ENCODE measurements at places on chromosomes 2 and 18.
A peak's percentile ranks its signal among the peaks of the same experiment; 100 is the strongest.

- no peak for DNase-seq
Observed at GRCh38 chr2:80737047-80737446, 432.5 kb upstream of the LRRTM1 start.

- DNase-seq = peak; percentile 48
Observed at GRCh38 chr18:79394534-79395307, 1.0 kb upstream of the NFATC1 start.

GRCh38 chr2:66236816-66237802, 197.8 kb upstream of the MEIS1 start:
- no peak for DNase-seq

DNA sequence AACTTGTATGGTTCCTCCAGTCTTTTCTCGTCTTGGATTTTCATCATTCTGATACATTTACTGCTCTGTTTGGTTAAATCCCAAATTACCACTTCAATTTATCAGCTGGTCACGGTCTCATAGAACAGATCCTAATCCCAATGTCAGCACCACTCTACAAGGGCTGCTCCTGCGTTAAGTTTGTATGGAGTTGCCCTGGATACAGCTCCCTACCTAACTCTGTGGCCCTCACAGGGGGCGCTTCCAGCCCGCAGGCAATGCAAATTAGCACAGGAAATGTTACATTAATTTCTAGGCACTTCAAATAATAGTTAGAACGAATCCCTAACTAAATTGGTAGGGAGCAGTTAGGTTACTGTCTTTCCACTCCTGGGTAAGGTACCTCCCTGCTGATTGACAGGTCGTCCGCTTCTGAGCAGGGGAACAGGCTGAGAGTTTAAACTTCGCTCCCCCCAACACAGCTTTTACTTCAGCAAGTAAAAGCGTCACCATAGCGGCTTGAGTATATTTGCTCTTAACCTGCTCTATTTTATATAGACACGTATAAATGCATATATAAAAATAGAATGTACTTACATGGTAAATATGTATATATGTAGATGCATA, 238.5 kb upstream of the FANCL start:
- peak; percentile 73 for DNase-seq

DNA sequence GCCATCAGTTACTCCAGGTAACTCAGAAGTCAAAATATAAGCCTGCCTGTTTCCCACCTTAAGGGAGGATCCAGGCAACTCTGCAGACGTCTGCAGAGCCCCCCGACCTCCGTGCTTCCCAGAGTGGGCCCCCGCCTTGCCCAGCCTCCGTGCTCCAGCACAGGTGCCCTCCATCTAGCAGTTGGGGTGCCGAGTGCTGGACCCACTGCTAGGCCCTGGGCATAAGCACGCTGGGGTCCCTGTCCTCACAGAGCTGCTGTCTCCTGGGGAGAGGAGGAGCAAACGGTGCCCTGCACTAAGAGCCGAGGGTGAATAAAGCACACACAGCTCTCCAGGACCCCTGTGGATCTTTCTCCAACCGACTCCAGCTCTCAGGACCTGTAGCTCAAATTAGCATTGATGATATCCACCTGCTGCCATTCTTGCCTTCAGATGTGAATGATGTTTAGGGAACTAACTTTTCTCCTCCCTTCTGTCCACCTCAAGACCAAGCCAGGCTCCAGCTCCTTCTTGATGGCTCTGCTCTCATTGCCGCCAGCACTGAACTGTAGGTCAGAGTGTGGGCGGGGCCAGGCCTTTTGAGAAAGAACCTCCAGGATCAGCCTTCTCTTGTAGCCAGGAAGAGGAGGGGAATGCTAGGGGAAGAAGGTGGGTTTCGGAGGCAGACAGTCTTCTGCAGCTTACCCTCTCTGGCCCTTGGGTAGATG, 121.2 kb downstream of the SMAD7 start:
- DNase-seq = no peak

GRCh38 chr2:145380436-145381017, 860.6 kb upstream of the ZEB2 start:
- no peak for DNase-seq

GRCh38 chr18:26322890-26323653, 96.8 kb downstream of the TAF4B start:
- no peak for DNase-seq

DNA sequence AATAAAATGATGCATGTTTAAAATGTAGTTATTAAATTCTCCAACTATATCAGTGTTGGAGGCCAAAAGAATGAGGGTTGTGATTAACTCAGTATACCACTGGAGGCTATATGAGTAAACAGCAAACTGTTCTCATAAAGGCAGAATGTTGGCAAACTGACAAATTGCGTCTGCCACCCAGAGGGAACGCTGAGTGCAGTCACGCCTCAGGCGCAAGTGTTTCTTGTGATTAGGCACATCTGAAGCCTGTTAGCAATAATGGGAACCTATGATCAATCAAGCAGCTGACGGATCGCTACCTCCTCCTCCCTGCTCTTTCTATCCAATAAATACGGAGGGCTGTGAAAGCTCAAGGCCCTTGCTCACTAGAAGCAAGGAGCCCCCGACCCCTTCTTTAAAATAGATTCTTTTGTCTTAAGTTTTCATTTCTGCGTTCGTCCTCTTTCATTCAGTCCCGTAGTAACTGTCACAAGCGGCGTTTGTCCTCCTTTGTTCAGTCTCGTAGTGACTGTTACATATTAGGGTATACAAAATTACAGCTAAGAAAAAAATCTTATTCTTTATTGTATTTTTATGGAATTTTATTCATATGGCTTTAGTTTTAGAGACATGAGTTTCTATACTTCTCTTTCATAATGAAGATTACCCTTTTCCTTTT, 16.3 kb upstream of the RMND5A start:
- DNase-seq = peak; percentile 9

Data from NCI-H748 treated with DMSO at 0.1 percent for 48 hours (cell line).